ENCODE measurements at places on chromosomes 7 and 10.

DNA sequence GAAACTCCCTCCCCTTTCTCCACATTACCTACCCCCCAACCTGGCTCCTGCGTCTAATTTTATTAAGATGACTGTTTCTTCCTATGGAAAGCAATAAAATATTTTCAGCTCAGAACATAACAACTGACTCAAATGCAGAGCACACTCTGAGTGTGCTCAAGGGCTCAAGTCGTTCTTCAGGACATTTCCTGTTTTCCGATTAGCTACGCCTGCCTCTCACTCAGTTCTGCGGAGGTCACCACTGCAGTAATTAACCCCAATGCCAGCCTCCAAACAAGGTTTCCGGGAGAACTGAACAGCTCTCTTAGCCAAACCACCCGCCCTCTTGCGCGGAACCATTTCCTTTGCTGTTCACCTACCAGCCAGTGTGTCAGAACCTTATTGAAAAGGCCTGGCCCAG, 19.3 kb downstream of the MYOF start:
- no peak for DNase-seq

DNA sequence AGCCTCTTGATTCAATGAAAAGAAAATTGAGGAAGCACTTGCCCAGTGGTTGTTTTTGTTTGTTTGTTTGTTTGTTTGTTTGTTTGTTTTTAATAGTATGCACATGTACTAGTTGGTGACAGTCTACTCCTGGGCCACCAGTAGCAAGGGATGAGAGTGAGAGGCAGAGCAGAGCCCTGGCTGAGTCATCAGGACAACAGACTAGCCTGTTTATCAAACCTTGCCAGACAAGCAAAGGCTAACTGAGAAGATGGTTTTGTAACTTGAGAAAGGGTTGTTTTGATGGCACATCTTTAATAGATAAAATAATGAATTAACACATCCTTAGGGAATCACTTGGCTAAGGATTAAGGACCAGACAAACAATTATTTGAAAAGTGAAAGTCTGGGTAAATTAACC, 78.1 kb downstream of the INHBA start:
- peak; percentile 66 for DNase-seq

DNA sequence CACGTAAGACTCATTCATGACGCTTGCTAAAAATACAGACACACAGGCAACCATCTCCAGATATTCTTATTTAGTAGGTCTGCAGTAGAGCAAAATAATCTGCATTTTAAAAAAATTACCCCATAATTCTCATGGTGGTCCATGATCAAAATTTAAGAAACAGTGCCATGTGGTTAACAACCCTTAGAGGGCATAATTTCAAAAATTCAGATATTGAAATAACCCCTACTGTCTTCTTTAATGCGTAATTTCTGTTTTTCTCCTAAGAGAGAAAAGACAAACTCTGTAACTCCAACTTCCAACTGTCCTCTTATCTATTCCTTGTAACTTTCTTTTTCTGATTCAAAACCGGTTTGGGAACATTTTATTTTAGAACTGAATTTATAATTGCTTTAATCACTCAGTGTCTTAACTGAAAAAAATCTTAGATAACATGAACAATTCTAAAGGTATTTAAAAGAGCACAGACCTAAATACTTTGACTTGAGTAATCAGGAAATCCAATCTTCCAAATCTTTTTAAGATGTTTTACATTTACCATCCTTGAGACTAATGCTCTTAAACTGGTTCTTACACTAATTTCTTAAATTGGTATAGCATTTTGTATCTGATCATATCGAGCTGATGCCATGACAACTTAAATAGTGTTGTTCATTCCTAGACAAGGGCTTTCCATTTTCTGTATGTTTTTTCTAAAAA, 148.0 kb downstream of the GALNT11 start:
- DNase-seq: no peak

DNA sequence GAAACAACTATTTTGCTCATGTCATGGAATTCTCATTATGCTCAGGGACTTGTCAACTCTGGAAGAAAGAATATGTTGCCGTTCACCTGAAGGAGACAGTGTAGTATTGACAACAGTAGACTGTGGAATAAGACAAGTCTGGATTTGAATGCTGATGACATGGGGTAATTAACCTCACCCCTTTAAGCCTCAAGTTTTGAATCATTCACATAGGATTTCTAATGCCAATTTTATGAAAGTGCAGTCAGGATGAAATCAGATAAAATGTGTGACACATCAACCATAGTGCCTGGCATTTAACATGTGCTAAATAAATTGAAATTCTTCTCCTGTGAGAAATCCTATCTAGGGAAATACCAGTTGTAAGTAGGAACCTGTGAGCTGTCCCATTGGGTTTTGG, 305.8 kb downstream of the KIF20B start:
- no peak for DNase-seq

GRCh38 chr10:123027861-123028260, 19.1 kb downstream of the ACADSB start:
- no peak for DNase-seq

- DNase-seq: no peak
These were observed 14.5 kb downstream of the IPMK start for GRCh38 chr10:58253184-58253583.

GRCh38 chr10:80144067-80144695, 11.7 kb downstream of the PLAC9 start:
- DNase-seq: no peak

DNA sequence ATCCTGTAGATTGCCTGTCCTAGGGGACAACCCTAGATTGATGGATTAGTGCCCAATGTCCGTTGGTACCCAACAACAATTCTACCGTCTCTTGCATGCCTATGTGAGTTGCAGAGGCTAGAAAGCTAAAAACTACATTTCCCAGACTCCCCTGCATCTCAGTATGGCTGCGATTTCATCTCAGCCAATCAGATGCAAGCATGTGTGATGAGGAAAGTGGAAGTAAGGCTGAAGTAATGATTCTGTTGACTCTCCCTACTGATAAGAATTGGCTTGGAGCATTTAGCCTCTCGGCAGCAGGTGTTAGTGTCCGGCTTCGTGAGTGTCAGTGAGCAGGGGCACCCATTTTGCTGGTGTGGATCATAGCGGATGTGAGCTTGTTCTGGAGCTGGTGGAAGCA, 171.9 kb downstream of the FGFR2 start:
- no peak for DNase-seq

GRCh38 chr7:11235491-11235890, 261.8 kb downstream of the PHF14 start:
- no peak for DNase-seq

GRCh38 chr7:77368974-77369373, 47.2 kb downstream of the GSAP start:
- no peak for DNase-seq

DNA sequence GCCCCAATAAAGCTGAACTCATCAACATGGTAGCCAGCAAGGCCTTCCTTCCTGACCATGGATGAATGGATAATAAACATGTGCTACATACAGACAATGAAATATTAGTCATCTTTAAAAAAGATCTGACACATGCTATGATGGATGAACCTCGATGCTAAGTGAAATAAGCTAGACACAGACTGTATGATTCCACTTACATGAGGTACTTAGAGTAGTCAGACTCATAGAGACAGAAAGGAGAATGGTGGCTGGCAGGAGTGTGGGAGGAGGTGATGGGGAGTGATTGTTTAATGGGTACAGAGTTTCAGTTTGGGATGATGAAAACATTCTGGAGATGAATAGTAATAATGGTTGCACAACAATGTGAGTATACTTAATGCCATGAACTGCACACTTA, 114.1 kb upstream of the SORCS3 start:
- DNase-seq: no peak

- no peak for DNase-seq
These were observed 66.4 kb downstream of the PTF1A start for GRCh38 chr10:23258516-23258915.

Measured in AG20443 (cell line).